ENCODE measurements at places on chromosomes 7 and 10.

GRCh38 chr10:98489561-98490481 lies 43.1 kb upstream of the HPS1 start:
- DNase-seq = no peak

DNA sequence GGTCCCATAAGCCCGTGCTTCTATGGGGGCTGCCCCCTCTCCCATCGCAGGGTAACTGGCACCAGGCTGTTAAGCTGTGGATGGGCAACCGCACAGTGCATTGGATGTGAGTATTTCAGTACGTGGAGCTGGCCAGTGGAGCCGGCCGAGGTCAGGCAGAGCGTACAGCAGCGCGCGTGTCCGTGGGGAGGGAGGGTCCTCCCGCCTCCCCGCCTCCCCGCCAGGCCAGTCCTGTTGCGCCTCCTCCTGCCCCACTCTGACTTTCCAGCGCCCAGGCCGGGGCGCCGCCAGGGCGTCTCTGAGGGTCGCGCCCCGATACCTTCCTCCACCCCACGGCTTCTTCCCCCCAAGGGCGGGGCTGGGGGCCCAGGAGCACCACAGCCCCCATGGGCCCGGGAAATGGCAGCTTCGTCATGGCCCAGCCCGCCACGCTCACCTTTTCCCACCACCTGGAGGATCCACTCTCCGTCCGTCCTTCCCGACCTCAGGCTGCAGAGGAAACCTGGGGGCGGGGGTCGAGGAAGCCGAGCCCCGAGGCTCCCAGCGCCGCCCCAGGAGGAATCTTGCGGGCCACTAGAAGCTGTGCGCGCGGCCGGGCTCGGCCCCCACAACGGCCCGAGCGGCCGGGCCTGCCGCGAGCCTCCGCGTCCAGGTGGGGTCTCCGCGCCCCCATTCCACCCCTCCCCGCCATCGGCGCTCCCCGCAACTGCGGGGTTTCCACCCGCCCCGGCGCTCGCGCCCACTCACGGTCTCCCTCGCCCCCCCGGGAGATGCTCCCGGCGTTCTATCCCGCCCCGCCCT lies 831 bp upstream of the PFKP start:
- DNase-seq = no peak

DNA sequence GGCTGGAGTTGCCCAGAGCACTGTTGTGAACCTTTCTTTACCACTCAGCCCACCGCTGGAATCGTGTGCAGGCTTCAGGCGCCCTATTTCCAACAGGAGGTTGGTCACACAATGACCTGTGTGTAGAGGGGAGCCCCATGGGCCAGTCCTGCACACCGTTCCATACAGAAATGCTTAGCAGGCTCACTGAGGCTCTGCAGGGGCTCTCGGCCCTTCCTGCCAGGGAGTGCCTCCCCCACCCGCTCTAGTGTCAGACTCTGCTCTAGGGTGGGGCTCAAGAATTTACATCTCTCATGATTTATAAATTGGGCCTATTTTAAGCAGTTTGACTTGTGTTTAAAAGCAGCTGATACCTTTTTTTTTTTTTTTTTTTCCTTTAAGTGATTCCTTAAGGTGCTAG lies 42.0 kb downstream of the SHH start:
- DNase-seq = no peak

GRCh38 chr10:5594271-5595049 lies 69.7 kb downstream of the CALML3 start:
- DNase-seq = no peak

DNA sequence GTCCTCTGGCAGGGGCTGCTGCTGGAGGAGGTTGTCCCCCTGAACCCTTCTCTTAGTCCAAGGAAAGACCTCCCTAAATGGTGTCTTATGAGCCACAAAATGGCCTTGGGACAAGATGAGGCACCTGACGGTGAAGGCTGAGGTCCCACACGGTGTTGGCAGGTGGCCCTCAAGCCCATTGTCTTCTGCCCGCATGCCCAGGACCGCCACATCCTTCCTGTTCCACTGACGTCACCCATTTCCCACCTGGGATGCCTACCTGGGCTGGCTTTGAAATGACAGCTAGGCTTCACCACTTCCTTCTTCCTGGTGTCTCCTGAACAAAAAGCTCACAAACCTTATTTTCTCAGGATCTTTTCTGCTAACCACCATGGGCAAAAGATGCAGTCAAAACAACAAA lies 2.1 kb upstream of the DMBT1 start:
- DNase-seq = no peak

DNA sequence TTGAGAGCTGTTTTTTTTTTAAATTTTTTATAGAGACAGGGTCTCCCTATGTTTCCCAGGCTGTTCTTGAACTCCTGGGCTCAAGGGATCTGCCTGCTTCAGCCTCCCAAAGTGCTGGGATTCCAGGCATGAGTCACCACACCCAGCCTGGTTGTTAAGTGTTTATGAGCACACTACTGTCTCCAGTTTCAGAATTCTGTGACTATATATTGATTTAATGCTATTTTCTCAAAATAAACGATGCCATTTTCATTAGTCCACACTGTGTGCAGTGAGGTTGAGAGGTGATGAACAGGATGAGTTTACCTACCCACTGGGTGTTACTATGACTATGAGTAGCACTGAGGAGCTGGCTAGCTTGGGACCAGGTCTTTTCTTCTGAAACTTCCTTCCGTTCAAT lies 110.9 kb upstream of the FAM180A start:
- no peak for DNase-seq

DNA sequence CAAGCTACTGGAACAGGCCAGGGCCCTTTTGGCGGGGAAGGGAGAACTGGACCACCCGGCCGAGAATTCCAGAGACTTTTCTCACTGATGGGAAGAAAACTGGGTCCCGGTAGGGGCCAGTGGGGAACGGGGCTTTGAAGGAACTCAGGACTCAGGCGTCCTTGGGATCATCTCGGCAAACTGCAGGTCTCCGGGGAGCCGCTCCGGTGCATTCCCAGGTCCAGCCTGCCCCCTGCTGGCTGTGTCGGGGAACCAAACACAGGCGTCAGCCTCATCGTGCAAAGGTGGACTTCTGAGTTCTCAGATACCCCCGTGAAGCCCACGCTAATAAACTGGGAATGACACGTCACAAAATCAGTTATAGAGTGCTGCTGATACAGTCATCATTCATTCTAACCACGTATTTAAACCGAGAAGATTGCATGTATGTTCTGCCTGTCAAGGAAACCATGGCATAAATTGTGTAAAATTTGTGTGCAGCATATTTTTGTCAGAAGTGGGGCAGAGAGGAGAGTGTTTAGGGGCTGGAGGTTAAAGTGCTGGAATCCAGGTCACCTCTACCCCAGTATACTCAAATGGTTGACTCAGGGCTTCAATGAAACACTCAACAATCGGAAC lies 76.1 kb upstream of the CPXM2 start:
- peak; percentile 57 for DNase-seq

DNA sequence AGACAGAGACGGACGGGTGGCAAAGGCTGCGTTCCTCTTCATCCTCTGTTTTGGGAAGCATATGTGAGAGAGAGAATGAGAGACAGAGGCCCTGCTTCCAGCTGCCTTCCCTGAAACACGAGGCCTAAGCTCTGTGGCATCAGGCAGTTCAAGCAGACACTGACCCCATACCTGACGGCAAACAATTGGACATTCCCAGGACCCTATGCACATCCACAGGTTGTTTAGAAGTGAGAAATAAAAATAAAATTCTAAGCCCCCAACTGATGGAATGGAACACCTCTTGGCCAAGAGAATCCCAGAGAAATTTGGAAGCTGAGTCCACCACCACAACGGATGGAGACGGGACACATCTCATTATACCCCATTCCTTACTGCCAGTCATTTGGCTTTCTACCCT lies 105.3 kb downstream of the CPXM2 start:
- no peak for DNase-seq

DNA sequence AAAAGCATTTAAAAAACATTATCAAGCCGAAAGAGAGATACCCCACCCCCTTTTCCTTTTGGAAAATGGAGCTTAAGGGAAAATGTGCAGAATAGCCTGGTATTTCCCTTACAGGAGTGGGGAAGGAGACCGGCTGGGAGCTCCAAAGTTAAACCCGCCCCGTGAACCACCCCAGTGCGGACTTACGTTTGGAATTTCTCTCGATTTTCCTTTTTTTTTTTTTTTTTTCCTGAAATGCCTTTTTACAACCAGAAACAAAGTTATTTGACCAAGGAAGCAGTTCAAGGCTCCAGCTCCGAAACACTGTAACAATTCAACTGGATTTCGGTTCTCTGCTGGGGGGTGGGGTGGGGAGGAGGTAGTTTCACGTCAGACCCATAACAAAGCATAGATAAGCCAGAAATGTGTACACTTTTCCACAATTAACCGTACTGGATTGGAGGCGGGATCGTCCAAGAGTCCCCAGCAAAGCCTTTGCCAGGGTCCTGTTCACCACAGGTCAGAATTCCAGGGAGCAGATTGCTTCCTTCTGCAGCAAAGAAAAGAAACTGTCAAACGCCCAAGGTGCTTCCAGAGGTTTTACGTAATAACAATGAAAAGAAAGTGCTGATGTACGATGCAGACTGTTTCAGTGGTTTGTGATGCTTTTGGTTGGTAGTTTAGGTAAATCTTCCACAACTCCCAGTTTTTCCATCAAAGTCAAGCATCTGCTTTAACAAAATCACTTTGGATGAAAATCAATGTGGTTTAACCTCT lies 6.7 kb downstream of the SKIDA1 start:
- DNase-seq = no peak

- DNase-seq = no peak
Observed at GRCh38 chr7:23615331-23615730, 18.1 kb downstream of the CCDC126 start.

- DNase-seq = no peak
Observed at GRCh38 chr10:58019863-58020537, 247.7 kb downstream of the IPMK start.

- DNase-seq = no peak
Observed at GRCh38 chr7:118312966-118313365, 88.5 kb downstream of the ANKRD7 start.

DNA sequence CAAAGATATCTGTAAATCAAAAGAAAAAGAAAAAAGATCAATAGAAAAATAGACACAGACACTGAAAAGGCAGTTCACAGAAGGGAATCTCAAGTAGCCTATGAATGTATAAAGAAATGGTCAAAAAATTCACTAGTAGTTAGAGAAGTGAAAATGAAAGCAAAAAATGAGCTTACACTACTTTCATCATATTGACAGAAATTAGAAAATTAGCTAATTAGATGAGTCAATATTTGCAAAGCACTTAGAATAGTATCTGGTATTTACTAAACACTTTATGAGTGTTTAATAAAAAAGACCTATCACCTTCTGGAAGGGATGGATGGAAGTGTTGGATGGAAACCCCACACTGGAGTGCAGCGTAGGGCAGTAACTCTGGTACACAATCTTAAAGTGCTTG lies 1.7 kb upstream of the CFAP58 start:
- no peak for DNase-seq

DNA sequence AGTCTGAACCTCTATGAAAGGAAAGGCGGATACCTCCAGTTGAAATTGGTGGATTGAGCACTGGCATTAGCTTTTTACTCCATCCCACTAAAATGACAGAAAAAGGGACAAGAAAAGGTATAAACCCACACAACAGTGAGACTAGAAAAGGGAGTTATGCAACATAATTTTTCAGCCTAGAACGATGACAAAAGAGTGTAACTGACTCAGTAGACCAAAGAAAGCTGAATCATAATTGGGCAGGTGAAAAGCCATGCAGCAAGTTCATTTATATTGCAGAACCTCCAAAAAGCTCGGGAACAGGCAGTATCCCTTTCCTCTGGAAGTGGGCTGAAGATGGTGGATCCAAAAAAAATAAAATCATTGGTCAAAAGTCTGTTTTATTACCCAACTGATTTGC lies 30.5 kb upstream of the ZCCHC24 start:
- DNase-seq = no peak

GRCh38 chr10:77925795-77926565 lies 575 bp downstream of the DLG5 start:
- DNase-seq = no peak

GRCh38 chr10:71805776-71806703 lies 32.7 kb upstream of the VSIR start:
- DNase-seq = no peak

DNA sequence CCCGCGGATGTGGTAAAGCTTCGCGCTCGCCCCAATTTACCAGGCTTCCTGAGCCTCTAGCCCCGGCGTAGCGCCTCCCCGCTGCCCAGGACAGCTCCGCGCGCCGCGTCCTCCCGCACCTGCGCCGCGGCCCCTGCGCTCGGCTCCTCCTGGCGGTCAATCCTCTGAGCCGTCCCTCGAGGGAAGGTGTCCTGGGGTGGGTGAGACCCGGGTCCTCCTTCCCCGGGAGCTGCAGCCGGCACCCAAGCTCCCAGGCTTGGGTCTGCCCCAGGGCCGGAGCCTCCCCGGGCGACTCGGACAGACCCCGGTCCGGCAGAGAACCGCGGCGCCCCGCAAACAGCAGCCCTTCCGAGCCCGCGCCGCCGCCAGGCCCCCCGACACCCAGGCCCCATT lies 512 bp downstream of the OSBPL3 start:
- DNase-seq = peak; percentile 92

DNA sequence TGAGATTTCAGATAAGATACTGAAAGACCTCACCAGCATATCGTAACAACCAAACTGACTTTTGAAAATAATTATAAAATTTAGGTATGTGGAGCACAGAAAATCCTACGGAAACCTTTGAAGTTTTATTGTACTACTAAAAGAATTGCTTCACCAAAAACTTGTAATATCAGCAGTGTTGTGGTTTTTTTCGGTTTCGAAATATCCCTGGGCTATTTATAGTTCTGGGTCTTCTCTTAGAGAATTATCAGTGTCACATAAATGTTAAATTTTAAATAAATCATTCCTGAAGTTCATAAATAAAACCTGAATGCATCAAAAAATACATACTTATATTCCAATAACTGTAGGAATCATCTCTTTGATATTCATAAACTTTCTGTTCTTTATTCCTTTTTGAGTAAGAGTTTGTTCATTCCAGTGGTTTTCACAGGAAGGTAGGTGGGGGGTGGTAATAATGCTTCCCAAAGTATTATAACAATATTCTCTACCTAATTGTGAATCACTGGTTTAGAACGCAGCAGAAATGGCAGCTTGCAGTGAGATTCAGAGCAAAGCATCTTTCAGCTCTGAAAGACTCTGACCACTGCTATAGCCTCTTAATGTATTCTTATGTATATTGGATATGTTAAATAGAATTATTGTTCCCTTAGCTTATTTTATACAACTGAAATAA lies 60.2 kb downstream of the ZNF277 start:
- no peak for DNase-seq

DNA sequence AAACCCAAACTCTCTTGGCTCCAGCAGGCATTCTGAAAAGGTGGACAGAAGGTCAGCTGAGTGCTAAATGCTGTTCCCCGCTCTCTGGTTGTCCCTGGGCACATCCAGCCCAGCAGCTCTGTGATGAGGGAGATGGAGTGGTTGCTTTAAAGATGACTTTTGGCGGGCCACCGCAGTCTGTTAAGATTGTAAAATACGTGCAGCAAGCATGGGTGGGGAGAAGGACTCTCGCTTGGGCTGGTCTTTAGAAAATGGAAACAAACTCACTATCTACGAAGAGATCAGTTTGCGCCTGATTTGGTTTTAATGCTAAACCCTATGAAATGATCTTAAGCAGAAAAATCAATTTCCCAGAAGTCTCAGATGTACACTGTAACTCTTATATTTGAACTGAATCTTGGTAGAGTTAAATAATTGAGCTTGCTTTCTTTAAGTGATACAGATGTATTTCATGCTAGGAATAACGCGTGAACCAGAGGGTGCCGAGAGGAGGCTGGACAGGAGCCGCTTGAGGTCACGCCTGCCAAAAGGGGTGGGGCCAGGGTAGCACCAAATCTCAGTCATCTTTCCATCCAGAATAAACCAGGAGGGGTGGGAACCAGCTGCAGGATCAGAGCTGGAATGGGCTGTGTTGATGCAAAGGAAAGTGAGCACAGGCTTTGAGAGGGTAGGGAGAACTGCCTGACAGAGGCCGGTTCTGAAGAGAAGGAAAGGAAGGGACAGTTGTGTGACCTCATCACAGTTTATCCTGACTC lies 170.2 kb upstream of the MKI67 start:
- no peak for DNase-seq

- DNase-seq = no peak
Observed at GRCh38 chr7:13035233-13035632, 347.8 kb downstream of the ARL4A start.

All from activated CD8-positive, alpha-beta memory T cell treated with anti-CD3 and anti-CD28 coated beads, Interleukin-2, amount 10 ng/mL, durations not matched to agents 7 days and 5 days (primary cell).